NCI-H748 treated with DMSO at 0.1 percent for 48 hours (cell line): ENCODE measurements at places on chromosomes 12 and 14.

DNA sequence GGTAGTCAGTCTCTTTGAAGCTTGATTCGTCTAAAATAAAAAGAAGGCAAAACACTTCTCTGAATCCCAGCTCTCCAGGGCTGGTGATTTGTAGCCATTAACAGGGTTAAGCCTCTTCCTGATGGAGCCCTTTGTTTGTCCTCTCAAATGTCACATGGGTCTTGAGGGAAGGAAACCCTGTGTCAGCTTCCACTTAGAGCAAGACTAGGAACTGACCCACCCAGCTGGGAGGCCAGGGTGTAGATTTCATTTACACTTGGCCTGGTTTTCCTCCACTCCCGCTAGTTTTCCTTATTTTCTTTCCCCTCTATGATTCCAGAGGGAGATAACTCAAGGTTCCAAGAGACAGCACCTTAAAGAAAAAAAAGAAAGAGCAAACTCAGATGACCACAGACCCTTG, 230.5 kb upstream of the EGLN3 start:
- peak; percentile 17 for DNase-seq

GRCh38 chr14:49164074-49164473, 422.1 kb downstream of the RPS29 start:
- DNase-seq: no peak

DNA sequence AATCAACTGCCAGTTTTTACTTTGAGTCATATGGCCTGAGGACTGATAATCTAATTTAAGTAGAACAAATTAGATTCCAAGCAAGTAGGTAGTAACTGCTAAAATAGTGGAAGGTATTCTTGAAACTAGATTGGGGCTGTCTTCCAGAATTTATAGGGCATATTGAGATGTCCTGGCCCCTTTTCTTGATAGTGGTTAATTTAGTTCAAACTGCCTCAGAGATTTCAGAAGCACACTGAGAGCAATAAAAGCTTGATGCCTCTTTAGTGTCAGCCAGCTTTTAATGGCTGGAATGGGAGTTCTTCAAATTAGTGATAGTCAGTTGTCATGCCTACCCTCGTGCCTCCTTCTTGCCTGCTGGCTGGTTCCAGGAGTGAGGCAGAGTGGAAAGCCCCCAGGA, 120.5 kb downstream of the AKAP6 start:
- DNase-seq: no peak

- no peak for DNase-seq
Observed at GRCh38 chr14:74255281-74255680, 16.0 kb downstream of the VSX2 start.

GRCh38 chr14:38038986-38039385, 168.7 kb upstream of the SSTR1 start:
- no peak for DNase-seq

GRCh38 chr12:27284751-27285150, 40.7 kb downstream of the STK38L start:
- DNase-seq: no peak

GRCh38 chr14:38079268-38079667, 128.4 kb upstream of the SSTR1 start:
- no peak for DNase-seq
